ENCODE measurements at places on chromosomes 6 and 20.
A peak's percentile ranks its signal among the peaks of the same experiment; 100 is the strongest.

GRCh38 chr6:134097114-134097707 lies 44.8 kb upstream of the SLC2A12 start:
- peak; percentile 69 for DNase-seq

DNA sequence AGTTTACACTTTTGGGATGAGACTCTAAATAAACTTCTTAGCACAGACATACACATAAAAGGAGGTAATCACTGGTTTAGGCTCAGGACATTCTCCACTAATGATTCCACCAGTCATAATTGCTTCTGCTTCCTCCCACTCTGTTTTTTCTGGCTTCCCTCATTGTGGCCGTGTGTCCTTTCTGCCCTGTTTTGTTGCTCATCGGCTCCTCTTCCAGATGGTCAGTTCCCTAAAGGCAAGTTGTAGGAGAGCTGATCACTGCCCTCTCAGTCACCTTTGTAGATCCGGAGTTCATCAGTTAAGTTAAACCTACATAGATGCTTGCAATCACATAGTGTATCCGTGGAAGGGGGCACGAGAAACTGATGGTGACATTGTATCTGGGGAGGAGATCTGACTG lies 200.5 kb upstream of the ARG1 start:
- DNase-seq: no peak

- no peak for DNase-seq
Observed at GRCh38 chr20:53077373-53078205, 105.4 kb downstream of the TSHZ2 start.

DNA sequence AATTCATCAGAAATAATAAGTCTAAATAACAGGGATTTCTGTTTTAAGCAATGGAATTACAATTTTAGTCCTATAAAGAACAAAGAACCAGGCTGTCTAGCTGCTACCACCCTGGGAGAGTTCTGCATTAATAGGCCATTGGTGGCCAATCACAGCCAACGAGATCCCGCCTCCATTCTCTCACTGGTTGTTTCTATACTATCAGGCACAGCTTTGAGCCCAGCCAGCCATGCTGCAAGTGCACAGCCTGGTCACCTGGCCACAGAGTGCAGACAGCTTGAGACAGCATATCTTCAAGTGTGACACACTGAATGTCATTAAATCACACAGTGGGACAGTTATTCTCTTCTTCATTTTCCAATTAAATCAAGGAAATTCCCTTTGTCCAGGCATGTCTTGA lies 16.1 kb upstream of the RAB22A start:
- no peak for DNase-seq

GRCh38 chr20:56373942-56374341 lies 15.2 kb downstream of the FAM210B start:
- DNase-seq: no peak

DNA sequence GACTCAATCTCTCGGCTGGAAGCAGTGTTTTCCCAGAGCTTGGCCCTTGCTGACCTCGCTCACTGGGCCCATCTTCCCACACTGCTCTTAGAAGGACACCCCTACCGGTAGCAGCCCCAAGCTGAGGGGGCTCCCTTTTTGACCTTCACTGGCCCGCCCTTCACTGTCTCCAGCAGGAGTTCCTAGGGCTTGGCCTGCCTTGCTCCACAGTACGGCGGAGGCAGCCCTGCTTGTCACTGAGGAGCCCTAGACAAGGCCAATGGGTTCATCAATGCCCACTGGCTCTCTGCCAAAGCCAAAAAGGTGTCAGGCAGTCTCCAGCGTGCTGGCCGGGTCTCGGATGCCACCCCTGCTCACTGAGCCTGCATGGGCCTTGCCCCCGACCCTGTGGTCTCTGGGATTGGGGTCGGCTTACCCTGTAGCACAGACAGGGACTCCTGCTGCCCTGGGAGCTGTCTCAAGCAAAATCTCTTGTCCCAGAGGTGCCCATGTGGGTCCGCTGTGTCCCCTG lies 2.1 kb downstream of the MMP24OS start:
- DNase-seq: no peak

GRCh38 chr6:90458353-90459224 lies 128.3 kb downstream of the MAP3K7 start:
- no peak for DNase-seq

- DNase-seq: no peak
Observed at GRCh38 chr6:100322886-100323285, 141.8 kb downstream of the SIM1 start.

DNA sequence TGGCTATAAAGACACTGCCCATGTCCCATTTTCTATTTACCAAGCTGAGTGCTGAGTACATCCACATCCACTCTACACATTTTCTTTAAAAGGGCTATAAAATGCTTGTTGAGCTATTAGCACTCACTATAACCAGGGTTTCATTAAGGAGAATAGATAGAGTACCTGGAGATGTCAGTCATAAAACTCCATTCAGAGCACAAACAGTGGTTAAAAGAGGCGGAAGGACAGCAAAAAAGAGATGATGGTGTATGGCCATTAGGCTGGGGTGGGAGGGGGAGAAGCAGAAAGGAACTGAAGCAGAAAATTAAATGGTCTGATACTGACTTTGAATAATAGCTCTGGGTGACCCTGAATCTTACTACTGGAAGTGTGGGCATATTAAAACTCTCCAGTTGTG lies 609.9 kb upstream of the MAP3K7 start:
- DNase-seq: no peak

GRCh38 chr6:133871131-133871530 lies 17.8 kb upstream of the TCF21 start:
- no peak for DNase-seq

DNA sequence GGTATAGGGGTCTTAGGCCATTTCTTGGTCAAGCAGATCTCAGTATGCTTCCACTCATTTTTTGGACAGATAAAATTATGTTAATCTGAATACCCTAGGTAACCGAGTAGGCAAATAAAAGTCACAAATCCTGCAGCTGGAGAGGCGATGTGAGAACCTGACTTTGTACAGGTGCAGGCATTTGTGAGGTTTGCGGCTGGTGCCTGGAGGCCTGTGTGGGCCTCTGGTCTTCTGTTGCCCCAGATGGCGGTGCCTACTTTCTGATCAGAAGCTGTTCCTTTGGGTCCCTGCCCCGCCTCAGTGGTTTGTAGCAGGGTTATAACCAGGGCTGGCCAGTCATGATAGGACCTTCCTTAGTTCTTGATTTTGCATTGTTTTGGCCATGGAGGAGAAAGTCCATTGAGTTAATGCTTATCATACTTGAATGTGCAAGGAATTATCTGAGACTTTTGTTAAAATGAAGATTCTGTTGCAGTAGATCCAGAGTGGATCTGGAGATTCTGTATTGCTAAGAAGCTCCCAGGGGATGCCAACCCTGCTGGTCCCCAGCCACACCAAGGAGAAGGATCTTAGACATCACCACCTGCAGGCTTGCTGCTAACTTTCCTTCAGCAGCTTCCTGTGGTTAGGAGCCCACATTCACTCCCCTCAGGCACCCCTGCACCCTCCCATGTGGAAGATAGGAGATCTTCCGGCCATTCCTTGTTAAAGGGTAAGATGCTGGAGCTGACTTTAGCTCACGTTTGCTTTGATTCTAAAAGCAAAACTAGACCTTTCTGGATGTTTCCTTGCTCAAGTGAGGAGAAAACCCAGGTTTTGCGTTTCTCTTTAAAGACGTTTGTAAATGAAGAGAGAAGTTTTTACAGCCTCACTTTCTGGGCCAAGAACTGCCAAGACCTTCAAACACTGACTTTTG lies 50.7 kb downstream of the LRRC1 start:
- no peak for DNase-seq

DNA sequence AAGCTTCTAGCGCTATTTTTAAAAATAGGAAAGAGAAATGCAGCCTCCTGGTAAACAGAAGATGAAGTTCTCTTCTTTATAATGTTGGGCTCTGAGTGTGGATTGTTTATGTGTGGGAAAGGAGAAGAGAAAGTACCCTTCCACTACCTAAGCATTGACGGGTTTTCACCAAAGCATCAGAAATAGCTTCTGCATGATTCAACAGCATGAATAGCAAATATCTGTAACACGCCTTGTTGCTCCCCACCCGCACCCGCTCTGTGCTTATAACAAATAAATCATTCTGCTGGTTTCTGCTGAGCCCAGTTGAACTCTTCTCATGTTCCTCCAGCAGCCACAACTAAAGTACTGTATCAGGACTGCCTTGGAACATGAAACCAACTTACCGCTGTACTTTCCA lies 20.7 kb downstream of the TXLNB start:
- no peak for DNase-seq

DNA sequence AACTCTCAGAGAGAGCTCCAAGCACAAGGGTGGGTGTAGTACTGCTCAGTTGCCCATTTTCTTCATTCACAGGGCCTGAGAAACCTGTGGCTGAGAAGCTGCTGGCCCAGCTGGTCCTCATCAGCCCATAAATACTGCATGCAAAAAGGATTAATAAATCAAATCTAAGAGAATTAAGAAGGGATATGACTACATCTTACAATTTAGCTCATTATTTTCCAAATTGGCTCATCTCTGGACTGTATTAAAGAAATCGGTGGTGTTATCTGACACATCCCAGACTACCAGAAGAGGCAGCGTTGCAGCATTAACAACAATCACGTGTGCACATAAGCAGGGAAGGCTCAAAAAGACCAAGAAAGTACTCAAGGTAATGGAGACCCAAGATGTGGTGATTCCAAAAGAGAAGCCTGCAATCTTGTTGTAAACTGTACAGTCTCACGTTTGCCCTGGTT lies 90.7 kb downstream of the CD24 start:
- no peak for DNase-seq

DNA sequence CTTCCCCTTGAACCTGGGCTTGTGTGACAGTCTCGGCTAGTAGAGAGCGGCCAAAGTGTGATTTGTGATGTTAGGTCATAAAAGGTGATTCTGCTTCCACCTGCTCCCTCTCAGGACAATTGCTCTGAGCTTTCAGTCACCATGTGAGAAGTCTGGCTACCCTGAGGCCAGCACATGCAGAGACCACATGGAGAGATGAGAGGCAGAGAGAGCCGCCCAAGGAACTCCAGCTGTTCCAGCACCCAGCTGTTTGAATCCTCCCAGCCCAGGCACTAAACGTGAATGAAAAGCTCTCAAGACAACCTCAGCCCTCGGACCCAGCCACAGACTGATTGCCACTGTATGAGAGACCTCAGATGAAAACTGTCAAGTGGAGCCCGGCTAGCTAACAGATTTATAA lies 143.4 kb upstream of the EEF1E1 start:
- no peak for DNase-seq

DNA sequence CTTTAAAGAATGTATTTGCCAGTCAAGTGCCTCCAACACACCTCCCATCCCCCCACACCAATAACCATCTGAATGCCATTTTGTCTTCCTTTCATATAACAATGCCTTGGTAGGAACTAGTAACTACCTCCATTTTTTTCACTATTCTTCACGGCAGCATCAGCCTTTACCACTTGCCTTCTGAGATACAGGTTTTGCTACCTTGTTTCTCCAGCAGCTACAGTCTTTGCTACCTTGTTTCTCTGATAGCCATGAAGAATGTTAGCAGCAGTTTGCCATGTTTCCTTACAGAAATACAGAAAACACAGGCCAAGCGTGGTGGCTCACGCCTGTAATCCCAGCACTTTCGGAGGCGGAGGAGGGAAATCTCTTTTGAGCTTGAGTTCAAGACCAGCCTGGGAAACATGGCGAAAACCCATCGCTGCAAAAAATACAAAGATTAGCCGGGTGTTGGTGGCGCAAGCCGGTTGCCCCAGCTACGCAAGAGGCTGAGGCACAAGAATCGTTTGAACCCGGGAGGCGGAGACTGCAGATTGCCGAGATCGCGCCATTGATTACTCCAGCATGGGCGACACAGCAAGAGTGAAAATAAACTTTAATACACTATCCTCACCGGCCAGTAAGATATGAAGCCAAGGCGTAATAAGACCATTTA lies 100.9 kb downstream of the HFE start:
- no peak for DNase-seq

DNA sequence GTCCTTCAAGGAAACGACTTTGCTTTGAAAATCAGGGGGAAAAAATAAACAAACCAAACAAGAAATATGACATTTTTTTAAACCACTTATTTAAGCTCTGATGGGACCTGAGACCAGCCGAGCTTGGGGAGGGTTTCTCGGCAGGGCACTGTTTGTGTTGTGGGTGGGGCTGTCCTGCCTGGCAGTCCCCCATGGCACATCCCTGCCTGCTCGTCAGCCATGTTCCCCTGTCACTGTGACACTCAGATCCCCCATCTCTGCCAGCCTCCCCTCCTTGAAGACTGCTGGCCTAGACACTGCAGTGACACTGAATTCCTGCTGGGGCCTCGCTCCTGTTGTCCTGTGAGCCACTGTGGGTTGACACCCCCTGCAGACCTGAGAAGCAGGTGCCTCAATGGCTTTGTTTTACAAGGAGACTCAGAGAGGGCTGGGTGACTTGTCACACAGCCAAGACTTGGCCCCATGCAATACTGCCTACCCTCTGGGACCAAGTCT lies 95.1 kb upstream of the PTPN1 start:
- DNase-seq: no peak

- no peak for DNase-seq
Observed at GRCh38 chr20:50070361-50070760, 42.6 kb downstream of the UBE2V1 start.

- no peak for DNase-seq
Observed at GRCh38 chr6:127554435-127555006, 22.5 kb upstream of the C6orf58 start.

DNA sequence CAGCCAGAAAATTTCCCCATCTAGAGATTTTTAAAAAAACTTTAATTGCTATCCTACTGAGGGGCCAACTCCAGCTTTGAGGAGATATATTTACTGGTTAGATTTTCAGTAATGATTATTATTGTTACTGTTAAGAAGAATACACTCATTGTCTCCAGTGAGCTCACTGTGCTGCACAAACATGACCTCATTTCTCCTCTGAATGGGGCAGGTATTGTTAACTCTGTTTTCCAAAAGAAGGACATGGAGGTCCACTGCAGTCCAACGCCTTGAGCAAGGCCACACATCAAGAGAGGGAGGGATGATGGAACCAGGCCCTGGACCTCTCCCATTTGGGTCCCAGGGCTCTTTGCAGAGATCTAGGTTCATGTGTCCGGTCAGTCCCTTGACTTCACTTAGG lies 13.9 kb upstream of the SCUBE3 start:
- DNase-seq: no peak

GRCh38 chr20:50821257-50821921 lies 26.5 kb downstream of the BCAS4 start:
- no peak for DNase-seq

GRCh38 chr6:44837255-44837654 lies 449.7 kb downstream of the CDC5L start:
- DNase-seq: no peak

Data from mesothelial cell of epicardium (in vitro differentiated cells).